WTC11 (cell line): ENCODE measurements at places on chromosomes 2 and 18.

DNA sequence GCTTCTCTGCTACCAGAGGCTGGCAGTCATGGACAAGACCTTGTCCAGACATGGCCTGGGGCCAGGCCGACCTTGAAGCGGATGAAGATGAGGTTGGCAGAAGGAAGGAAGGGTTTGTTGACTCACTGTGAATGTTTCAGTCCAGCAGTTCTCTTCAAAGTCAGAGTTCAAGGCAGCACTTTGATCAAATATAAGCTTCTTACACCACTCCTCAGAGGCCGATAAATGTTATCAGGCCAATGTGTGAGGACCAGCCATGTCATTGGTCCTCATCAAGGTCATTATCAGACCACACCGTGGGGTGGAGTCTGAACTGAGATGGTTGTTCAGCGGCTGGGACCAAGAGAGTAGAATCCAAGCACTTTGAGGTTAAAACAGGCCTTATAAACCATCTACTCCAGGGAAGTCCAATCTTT, 35.5 kb downstream of the QPCT start:
- DNase-seq, result no peak

DNA sequence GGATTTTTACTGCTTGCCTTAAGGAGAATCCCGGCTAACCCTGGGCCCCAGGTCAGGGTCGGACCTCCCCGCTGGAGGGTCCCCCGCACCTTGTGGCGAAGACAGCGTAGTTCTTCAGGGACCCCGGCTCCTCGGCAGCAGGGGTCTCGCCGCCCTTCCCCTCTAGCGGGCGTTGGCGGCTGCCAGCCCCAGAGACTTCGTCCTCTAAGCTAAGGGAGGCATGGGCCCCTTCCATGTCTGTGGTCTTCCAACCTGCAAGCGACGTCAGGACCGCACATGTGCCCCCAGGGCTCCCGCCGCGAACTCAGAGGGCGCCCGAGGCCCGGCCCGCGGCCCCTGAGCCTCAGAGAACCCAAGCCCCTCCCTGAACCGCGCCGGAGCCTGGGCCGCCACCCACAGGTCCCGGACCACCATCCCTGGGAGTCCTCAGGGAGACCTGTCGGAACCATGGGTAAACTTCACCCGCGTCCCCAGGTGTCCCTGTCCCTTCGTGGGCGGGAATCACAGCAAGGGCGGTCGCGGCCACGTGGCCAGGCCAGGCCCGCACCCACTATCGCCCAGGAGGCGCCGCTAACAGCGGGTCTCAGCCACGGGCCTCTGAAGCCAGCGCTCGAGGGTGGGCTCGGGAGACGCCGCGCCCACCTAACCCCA, 562 bp downstream of the ANKMY1 start:
- DNase-seq, result no peak

GRCh38 chr18:10312326-10313015, 142.0 kb upstream of the APCDD1 start:
- no peak for DNase-seq

- no peak for DNase-seq
Measured at GRCh38 chr18:59360381-59360780, 1.3 kb upstream of the LMAN1 start.

- DNase-seq, result peak; percentile 56
Measured at GRCh38 chr2:172082944-172083627, 2.2 kb upstream of the DLX1 start.

- DNase-seq, result no peak
Measured at GRCh38 chr2:113305146-113305545, 26.4 kb upstream of the PAX8 start.

DNA sequence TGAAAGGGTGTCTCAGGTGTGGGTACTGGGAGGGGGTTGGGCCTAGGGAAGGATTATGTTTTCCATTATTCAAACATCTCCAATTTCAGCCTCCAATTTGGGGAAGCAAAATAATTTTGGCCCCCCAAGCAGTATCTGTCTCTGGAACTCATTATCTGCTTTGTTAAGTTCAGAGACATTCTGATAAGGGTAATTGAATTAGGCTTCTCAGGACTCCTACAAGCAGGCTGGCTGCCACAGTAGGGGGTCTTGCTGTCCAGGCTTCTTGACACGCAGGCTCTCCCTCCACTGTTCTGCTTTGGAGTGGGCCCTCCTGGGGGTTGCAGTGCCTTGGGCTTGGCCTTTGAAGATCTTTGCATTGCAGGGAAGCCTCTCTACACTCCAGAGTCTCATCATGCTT, 108.1 kb upstream of the SIX2 start:
- DNase-seq, result no peak
